ENCODE measurements at places on chromosomes 5 and 9. TPM values are rescaled to one million over a fixed set of nuclear protein-coding genes. Genes with fewer than 3 reads are reported as not detected.

Gene ARL14EPL
- total RNA-seq = 0.39 TPM

Gene CARD9
- total RNA-seq = 0.59 TPM

Gene SH3GL2
- 0.79 TPM for total RNA-seq

Gene NKD2
- 0.13 TPM for total RNA-seq

Gene ACER2
- total RNA-seq = 8.1 TPM

Gene DMRT3
- not detected for total RNA-seq

Gene PITX1
- 0.26 TPM for total RNA-seq

Gene TMC1
- total RNA-seq = 0.99 TPM

Gene SLC34A1
- not detected for total RNA-seq

Gene RXRA
- 19.0 TPM for total RNA-seq

Gene CEMIP2
- 75.6 TPM for total RNA-seq

Gene ABO
- total RNA-seq = not detected

Gene SHISAL2B
- total RNA-seq = not detected

Gene SECISBP2
- 23.1 TPM for total RNA-seq

Gene ARID3C
- 0.13 TPM for total RNA-seq

Measured in pulmonary artery endothelial cell (primary cell).